ENCODE measurements at places on chromosomes 1 and 21. TPM values are rescaled to one million over a fixed set of nuclear protein-coding genes. Genes with fewer than 3 reads are reported as not detected.

DNA sequence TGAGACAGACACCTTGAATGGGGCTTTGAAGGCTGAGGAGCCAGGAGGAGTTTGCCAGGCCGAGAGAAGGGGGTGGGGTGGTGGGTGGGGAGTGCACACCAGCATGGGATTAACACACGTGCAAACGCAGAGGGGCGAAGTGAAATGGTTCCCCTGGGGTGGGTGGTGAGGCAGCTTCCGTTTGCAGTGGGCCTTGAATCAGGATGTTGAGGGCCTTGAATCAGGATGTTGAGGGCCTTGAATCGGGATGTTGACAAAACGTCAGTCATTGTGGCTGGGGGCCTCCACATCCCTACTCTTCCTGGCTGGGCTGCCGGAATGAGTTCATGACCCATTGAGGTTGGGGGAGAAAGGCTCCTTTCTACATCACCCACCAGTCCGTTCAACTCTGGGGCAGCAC, 16.6 kb downstream of the LDLRAP1 start:
- no peak for DNase-seq

DNA sequence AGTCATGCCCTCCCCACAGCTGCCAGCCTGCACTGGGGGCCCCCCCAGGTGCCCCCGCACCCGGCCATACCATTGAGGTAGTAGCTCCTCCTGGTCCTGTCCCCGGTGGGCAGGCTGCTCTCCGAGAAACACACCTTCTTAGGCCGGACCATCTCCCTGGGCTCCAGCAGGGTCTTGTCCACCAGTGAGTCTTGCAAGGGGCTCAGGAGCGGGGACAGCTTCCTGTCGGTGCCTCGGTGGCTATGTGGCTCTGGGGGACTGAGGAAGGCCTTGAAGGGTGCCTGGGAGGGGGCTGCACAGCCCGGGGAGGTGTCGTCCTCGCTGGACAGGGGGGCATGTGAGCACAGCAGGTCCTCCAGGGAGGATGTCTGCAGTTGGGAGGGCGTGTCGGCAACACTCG, 12.9 kb upstream of the FTCD start:
- DNase-seq, result no peak

- no peak for DNase-seq
These were observed 2072.4 kb downstream of the MRPL39 start for GRCh38 chr21:23534850-23535249.

DNA sequence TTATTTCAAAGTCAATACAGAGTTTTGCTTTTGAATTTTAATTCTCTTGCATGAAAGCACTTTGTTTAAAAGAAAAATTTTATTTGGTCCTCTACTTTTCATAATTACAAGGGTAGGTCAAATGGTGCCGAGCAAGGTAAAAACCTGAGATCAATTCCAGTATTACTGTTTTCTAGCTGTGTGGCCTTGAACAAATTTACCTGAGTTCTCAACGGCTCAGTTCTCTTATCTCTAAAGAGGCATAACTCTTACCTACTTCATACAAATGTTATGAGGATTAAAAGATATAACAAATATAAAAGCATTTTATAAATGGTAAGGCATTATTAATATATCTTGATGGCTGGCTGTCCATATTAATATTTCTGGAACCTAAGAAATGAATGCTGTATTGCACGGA, 42.5 kb downstream of the USP24 start:
- DNase-seq, result no peak

DNA sequence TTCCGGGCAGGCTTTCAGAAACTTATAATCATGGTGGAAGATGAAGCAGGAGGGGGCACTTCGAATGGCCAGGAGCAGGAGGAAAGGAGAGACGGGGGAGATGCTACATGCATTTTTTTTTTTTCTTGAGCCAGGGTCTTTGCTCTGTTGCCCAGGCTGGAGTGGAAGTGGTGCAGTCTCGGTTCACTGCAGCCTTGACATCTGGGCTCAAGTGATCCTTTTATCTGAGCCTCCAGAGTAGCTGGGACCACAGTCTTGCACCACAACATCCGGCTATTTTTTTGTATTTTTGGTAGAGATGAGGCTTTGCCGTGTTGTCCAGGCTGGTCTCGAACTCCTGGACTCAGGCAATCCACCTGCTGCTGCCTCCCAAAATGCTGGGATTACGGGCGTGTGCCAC, 61.6 kb downstream of the SELENOF start:
- no peak for DNase-seq

Gene MIB2
- 96.1 TPM for total RNA-seq

Gene SPRR1A
- not detected for total RNA-seq

DNA sequence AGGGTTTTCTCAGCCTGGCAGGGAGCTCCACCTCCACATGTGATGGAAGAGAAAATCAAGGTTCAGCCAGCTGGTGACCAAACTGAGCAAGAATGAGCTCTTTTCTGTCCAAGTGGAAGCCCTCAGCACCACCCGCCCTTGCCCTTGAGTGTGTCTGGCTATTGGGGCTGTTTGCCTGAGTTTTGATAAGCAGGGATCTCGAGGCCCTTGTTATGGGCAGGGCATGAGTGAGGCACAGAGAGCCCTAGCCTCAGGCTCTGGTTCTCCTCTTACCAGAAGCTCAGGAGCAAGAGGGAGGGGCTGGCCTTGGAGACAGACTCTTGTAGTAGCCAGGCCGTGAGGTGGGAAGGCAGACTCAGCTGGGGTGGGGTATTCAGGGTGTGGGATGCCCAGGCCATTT, 37.5 kb upstream of the ARF1 start:
- DNase-seq, result peak; percentile 78

DNA sequence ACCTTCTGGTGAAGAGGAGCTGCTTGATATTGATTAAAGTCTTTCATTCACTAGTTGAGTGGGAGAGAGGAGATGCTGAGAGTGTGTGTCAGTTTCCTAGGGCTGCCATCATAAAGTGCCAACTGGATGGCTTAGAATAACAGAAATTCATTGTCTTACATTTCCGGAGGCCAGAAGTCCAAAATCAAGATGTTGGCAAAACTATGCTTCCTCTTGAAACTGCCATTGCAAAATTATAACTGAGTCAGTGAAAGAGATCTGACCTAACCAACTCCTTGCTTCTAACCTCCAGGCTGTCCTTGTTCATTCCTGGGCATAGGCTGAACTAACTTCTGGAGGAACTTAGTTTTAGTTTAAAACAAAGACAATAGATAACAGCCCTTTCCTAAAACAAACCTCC, 47.1 kb downstream of the PTGS2 start:
- DNase-seq, result no peak

Gene HTR6
- total RNA-seq, result not detected

Gene COL8A2
- total RNA-seq, result 5.7 TPM

DNA sequence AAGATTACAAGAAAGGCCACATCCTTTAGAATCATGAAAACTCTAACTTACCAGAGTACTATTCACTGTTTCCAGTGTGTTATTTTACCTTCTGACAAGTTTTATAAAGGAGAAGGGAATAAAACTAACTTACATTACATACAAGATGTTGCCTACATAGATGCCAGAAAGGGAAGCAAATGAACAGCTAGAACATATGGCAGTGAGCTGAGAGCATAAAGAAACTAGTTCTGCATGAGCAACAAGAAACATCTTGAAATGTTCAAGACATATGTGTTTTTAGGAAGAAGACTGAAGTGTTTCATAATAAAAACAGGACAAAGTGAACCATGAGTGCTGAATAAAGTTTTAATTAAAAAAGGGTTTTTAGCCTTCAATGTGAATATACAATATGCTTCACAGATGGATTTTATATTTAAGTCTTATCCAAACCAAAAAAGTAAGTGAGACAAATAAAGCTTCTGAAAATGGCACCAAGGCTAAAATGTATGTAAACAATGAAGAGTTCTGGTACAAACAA, 39.4 kb downstream of the SLC5A9 start:
- DNase-seq, result no peak

GRCh38 chr1:150210091-150210490, 25.8 kb downstream of the ANP32E start:
- DNase-seq, result no peak

- DNase-seq, result no peak
These were observed 290.6 kb downstream of the DPYD start for GRCh38 chr1:97630281-97630680.

DNA sequence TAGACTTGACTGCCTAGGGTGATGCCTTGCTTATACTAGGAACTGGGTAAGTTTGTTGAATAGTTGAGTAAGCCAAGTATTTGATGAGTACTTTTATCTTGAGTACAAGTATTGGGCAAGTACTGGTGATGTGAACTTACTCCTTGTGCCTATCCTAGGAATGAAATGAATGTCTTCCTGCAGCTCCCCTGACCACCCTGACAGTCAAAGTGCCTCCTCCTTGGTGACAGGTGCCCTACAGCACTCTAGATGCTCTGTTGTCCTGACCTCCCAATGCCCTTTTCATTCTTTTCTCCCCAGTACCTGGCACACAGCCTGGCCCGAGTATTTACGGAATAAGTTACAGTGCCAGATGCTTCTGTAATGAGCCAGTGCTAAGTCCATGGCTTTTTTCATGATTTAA, 25.5 kb downstream of the PCSK9 start:
- DNase-seq, result no peak

Gene CD46
- 135 TPM for total RNA-seq

GRCh38 chr1:29033829-29034466, 89.8 kb downstream of the TMEM200B start:
- DNase-seq, result no peak

DNA sequence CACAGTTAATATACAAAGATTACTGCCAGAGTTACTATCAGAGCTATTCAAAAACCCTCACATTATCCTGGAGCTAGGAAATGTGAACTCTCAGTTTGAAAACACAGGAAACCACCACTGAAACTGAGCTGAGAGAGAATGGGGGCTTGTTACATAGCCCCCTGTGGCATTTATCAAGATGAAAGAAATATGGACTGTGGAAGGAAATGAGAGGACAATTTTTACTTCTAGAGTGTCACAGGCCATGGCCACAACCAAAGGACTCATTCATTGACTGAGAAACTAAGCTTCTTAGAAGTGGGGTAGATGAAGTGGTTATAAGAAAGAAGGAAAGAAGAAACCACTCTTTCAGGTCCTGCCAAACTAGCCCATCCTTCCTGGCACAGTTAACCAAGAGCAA, 25.3 kb downstream of the DSTYK start:
- no peak for DNase-seq

GRCh38 chr1:231750818-231751362, 124.3 kb downstream of the DISC1 start:
- DNase-seq, result no peak

DNA sequence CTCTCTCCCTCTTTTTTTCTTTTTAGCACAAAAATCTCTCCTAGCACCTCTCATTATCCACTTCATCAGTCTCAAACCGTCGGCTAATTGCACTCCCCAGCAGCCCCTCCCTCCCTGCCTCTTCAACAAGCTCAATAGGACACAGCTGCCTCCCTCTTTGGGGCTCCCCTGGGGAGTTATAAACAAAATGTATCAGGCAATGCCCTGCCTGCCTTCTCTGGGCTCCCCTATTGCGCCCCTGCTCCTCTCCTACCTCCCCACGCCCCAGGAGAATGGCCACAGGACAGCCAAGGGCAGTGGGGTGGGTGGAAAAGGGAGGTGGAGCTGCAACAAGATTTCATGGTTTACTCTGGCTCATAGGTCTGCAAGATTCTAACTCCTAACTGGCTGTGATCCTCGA, 147.1 kb upstream of the GRIK3 start:
- DNase-seq, result no peak

Gene SAMD13
- total RNA-seq, result 5.6 TPM

- no peak for DNase-seq
These were observed 88.8 kb downstream of the MRPL39 start for GRCh38 chr21:25518491-25518911.

GRCh38 chr1:15720861-15721260, 15.2 kb upstream of the SLC25A34 start:
- DNase-seq, result no peak

Gene KISS1
- not detected for total RNA-seq

Gene TNFRSF14
- 36.3 TPM for total RNA-seq

GRCh38 chr1:145912128-145912641, 2.3 kb upstream of the ITGA10 start:
- no peak for DNase-seq

Gene ELF3
- total RNA-seq, result 8.5 TPM

Gene RNU1-4
- total RNA-seq, result under 0.01 TPM

- no peak for DNase-seq
These were observed 74.5 kb downstream of the S1PR1 start for GRCh38 chr1:101311146-101311920.

DNA sequence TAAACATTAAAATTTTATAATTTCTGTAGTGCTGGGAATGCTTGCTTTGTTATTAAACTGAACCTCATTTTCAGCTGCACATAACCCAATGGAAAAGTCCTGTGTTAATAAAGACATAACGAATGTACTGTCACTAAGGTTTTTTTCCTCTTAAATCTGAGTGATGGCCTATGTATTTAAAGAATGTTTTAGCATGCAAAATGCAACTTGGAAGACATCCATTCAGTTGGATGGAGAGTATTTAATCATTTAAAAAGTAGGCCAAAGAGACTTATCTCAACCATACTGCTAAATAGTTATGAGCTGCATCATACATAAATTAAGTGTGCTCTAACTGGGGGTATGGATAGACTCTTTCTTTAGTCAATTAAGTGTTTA, 48.5 kb downstream of the RWDD3 start:
- DNase-seq, result no peak

DNA sequence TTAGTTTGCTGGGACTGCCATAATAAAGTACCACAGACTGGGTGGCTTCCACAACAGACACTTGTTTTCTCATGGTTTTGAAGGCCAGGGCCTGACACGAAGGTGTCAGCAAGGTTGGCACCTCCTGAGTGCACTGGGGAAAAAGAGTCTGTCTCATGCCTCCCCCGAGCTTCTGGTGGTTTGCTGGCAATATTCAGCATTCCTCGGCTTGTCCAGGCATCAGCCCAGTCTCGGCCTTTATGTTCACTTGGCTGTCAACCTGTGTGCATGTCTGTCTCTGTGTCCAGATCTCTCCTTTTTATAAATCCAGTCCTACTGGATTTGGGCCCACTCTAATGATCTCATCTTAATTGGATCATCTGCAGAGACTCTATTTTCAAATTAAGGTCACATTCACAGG, 72.6 kb downstream of the DOP1B start:
- no peak for DNase-seq

GRCh38 chr1:178684111-178684510, 40.9 kb upstream of the RALGPS2 start:
- no peak for DNase-seq

GRCh38 chr1:43348343-43348808, 10.4 kb upstream of the CDC20 start:
- no peak for DNase-seq

DNA sequence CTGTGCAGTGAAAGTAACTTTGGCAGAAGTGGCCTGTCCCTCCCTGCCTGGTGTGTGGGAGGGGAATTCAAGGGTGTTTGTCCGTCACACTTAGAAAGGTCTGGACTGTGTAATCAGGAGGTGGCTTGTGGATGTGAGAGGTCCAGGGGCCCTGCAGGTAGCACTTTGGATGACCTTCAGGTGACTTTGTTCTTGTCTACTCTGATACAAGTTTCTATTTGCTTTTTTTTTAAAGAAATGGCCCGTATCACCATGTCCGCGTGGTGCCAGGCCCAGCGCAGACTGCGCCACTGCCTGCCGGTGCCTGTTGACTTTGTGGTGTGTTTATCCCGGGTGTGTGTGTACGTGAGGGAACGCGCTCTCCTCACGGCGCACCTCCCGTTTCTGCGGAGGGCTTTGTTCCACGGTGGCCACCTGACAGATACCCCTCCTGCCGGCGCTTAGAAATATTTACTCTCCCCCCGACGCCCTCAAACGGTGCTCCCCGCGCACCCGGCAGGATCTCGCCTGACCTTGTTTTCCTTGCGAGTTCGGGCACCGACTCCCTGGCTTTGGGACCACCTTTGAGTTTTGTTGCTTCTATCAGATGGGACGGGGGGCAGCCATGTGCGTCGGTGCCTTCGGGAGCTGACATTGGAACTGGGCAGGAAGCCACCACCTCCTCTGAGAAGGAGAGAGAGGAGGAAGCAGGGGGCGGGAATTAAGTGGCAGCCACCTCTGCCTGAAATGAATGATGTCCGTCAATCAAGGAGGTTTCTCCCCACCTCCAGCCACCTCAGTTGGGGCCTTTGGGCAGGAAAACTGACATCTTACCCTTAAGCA, 119.4 kb downstream of the PRDM16 start:
- DNase-seq, result peak; percentile 94
